ENCODE measurements at places on chromosomes 1 and 21. TPM values are rescaled to one million over a fixed set of nuclear protein-coding genes. Genes with fewer than 3 reads are reported as not detected.
A peak's percentile ranks its signal among the peaks of the same experiment; 100 is the strongest.

DNA sequence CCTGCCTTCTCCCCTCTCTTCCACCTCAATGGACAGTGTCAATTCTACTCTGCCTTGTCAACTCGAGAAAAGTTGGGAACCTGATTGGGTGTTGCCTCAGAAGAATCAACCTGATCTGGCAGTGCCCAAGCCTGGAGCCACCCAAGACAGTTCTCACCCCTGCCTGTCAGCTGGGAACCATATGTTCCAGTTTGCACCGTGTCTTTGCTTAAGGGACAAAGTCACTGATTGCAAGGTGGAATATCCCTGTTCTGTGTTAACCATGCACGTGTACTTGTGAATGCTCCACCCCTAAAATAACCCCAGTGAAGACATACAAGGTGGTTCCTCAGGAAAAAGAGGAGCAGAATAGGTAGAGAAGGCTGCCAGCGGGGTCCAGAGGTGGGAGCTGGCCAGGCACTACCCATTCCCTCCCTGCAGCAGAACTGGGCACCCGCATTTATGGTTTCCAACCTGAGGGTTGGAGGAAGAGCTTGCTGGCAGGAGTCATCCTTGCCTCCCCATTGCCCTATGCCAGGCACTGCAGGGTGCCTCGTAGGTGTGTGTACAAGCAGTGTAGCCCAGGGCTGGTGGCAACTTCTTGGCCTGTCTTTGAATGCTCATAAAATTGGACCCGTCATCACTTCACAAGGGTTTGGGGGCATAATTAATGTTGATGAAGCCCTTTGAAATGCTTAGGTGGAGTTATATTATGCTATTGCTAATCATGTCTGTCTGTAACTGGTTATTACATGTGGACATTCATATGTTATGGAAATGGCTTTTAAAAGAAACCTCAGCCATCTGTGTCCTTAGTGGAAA lies 11.3 kb downstream of the NIPAL3 start:
- H3K4me3 ChIP-seq, result no peak overlapping the region
- no peak overlapping the region for H3K27ac ChIP-seq
- no peaks in the 10 kb centered on the region for H3K36me3 ChIP-seq
- no peaks in the 10 kb centered on the region for H3K27me3 ChIP-seq

DNA sequence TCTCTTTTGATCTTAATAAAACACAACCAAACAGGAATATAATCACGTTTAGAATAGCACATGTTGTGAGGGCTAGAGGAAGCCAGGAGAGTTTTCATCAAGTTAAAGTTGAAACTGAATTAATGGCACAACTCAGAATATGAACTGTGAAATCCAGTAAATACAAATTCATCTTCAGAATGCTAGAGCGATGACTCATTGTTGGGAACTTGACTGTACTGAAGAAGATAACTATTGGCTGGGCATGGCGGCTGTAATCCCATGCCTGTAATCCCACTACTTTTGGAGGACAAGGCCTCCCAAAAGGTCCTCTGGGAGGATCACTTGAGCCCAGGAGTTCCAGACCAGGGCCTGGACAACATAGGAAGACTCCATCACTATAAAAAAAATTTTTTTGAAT lies 8.8 kb downstream of the SYF2 start:
- DNase-seq, result no peak
- no peaks in the 10 kb centered on the region for H3K27me3 ChIP-seq
- H3K36me3 ChIP-seq, result no peaks in the 10 kb centered on the region
- H3K4me3 ChIP-seq, result no peak overlapping the region
- H3K27ac ChIP-seq, result no peak overlapping the region
- H3K4me1 ChIP-seq, result no peaks in the 10 kb centered on the region

DNA sequence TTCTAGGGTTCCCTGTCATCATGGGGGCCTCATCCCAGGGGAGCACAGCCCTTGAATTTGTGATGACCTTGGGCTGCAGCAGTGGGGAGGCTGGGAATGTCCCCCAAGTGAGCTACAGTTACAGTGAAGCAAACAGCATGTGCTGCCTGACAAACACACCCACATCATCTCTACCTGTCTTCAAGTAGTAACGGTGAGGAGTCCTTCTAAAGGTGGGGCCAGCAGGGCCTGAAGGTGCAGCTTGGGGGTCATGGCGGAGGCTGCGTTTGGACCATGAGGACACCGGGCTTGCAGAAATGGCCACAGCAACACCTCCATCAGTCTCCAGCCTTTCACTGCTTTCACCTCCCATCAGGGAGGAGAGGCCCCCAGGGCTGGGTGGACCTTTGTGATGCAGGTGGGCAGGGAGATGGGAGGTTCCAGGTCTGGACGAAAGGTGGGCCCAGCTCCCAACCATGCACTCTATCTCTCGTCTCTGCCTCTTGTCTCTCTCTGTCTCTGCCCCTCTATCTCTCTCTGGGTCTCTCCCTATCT lies 55.7 kb downstream of the WNT9A start:
- no peaks in the 10 kb centered on the region for H3K27me3 ChIP-seq
- H3K4me3 ChIP-seq, result no peak overlapping the region
- peak; percentile 16 for DNase-seq
- no peak overlapping the region for H3K27ac ChIP-seq
- peaks cover 10% of the 10 kb centered on the region for H3K4me1 ChIP-seq

GRCh38 chr1:22284906-22285548 lies 142.1 kb upstream of the WNT4 start:
- peak; percentile 31 for DNase-seq
- H3K27ac ChIP-seq, result no peak overlapping the region
- no peaks in the 10 kb centered on the region for H3K4me1 ChIP-seq
- no peaks in the 10 kb centered on the region for H3K36me3 ChIP-seq
- H3K4me3 ChIP-seq, result no peak overlapping the region

The MTARC2 gene
- total RNA-seq, result 11.7 TPM
